Esophagus muscularis mucosa (tissue), 4 donors: ENCODE measurements at places on chromosomes 3 and 15. TPM values are rescaled to one million over a fixed set of nuclear protein-coding genes. Genes with fewer than 3 reads are reported as not detected.

DNA sequence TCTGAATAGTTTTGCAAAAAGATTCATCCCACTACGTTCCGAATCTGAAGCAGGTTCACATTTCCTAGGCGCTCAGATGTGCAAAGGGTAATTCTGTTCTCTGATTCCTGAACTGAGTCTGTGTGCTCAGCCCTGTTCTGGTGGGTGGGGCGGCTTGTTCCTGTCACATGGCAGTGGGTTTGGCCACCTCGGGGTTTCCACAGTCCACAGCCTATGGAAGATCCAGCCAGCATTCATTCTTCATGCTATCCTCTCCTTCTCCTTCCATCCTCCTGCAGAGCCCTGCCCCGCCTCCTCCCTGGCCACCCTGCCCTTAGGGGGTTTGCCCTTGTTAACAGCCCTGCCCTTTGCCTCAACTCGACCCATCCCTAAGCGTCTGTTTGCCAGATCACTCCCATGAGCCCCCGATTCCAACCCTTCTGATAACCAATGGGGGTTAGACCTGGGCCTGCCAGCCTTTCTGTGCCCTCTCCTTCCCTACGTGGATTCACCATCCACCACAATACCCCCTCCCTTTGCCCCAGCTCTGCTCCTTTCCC is 31.0 kb downstream of the PRR20G start:
- no peaks in the 10 kb centered on the region for H3K36me3 ChIP-seq
- no peaks in the 10 kb centered on the region for H3K27me3 ChIP-seq
- no peak overlapping the region for H3K27ac ChIP-seq
- H3K4me3 ChIP-seq = no peak overlapping the region
- DNase-seq = peak; percentile 82

GRCh38 chr15:58524247-58524646 is 92.5 kb downstream of the LIPC start:
- no peak for DNase-seq
- H3K27me3 ChIP-seq = no peaks in the 10 kb centered on the region
- no peaks in the 10 kb centered on the region for H3K36me3 ChIP-seq
- H3K27ac ChIP-seq = no peak overlapping the region
- H3K4me1 ChIP-seq = peaks cover 16% of the 10 kb centered on the region

GRCh38 chr3:153767601-153768560 is 353.3 kb upstream of the ARHGEF26 start:
- H3K36me3 ChIP-seq = no peaks in the 10 kb centered on the region
- no peak overlapping the region for H3K27ac ChIP-seq
- no peak overlapping the region for H3K4me3 ChIP-seq
- no peaks in the 10 kb centered on the region for H3K27me3 ChIP-seq

- no peak overlapping the region for H3K27ac ChIP-seq
- no peaks in the 10 kb centered on the region for H3K4me1 ChIP-seq
- DNase-seq = peak; percentile 55
- H3K4me3 ChIP-seq = no peak overlapping the region
- no peaks in the 10 kb centered on the region for H3K36me3 ChIP-seq
Observed at GRCh38 chr15:70633103-70633831, 130.1 kb downstream of the UACA start.

GRCh38 chr15:29534378-29534777 is 264.8 kb upstream of the NSMCE3 start:
- H3K27ac ChIP-seq = no peak overlapping the region
- H3K4me1 ChIP-seq = no peaks in the 10 kb centered on the region
- no peak for DNase-seq
- no peak overlapping the region for H3K4me3 ChIP-seq
- H3K27me3 ChIP-seq = no peaks in the 10 kb centered on the region

DNA sequence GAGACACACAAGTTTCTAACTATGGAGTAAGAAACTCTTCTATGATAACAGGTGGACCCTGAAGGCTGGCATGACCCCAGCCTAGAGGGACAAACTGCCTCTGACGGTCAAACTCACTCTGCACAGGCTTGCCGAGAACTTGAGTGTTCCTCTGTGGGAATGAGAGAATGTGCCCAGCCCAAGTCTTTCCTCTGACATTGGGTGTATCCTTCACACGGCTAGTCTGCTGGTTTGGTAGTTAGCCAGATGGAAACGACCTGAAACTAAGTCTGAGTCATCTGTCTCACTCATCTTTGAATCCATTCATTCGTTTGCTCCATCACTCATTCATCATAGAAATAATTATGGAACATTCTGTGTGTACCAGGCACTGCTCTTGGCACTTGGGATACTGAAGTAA is 198.4 kb downstream of the ATP10A start:
- no peaks in the 10 kb centered on the region for H3K36me3 ChIP-seq
- no peaks in the 10 kb centered on the region for H3K27me3 ChIP-seq
- H3K4me3 ChIP-seq = no peak overlapping the region
- H3K27ac ChIP-seq = no peak overlapping the region

DNA sequence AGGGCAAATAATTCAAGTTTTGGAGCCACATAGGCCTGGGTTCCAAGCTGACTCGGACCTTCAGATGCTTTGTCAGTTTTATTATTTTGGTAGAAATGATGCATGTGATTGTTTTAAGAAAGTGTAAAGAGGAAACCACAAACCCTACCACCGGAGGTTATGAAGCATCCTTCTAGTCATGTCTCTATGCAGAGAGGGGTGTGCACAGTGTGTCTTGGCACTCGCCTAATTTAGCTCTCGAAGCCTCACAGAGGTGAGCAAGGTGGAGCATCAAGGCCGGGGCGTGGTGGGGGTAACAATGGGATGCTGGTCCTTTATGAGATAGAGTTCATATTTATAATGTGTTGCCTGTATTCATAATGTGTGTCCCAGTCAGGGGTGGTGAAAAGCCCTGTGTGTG is 63.7 kb upstream of the SMAD6 start:
- H3K4me1 ChIP-seq = no peaks in the 10 kb centered on the region
- no peak overlapping the region for H3K27ac ChIP-seq
- no peak for DNase-seq
- H3K27me3 ChIP-seq = no peaks in the 10 kb centered on the region

DNA sequence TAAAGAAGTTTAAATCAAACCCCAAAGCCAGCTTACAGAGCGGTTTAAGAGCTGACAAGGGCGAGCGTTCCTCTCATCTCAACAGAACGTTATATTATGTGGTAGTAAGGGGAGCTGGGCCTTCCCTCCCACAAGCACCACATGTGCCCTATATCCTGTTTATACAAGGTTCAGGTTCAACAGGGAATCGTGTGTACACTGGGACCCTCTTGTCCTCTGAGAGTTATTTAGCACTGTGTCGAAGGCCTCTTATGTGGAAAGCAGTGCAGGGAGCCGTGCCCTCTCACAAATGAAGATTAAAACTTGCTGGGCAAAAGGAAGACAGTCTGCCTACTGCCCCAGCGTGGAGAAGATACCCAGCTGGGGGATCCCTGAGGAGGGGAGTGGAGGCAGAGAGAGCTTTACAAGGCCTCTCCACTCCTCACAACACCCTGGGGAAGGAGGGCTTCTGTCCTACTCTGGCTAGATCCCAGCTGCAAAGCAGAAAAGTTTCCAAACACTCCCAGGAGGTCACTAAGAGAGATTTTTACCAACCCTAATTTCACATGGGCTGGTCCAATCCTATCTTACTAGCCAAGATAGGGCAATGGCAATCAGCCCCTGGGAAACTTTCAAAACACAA is 2.9 kb downstream of the TLE3 start:
- peak overlapping the region; percentile 97 for H3K27ac ChIP-seq
- H3K4me1 ChIP-seq = peaks cover 80% of the 10 kb centered on the region
- H3K27me3 ChIP-seq = no peaks in the 10 kb centered on the region
- peak overlapping the region; percentile 90 for H3K4me3 ChIP-seq
- H3K36me3 ChIP-seq = no peaks in the 10 kb centered on the region

GRCh38 chr3:157912514-157913451 is 193.4 kb downstream of the SHOX2 start:
- no peaks in the 10 kb centered on the region for H3K27me3 ChIP-seq
- H3K27ac ChIP-seq = no peak overlapping the region
- no peak for DNase-seq

DNA sequence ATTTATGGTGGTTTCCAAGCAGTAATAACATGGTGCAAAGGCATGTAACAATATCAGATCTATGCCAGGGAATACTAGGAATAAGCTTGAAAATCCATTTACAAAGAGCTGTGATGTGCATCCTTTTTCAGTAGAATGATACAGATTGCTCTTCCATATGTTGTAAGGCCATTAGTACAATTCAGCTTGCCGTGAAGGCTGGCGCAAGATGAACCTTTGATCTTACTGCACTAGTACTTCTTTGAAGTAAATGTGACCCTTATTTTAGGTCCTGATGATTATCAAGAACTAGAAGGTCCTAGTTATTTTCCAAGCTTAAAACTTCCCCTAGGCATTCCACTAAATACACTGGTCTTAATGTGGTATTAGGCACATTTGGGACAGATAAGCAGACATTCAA is 210.1 kb upstream of the CD96 start:
- H3K27me3 ChIP-seq = no peaks in the 10 kb centered on the region
- no peak for DNase-seq
- no peak overlapping the region for H3K27ac ChIP-seq
- no peaks in the 10 kb centered on the region for H3K36me3 ChIP-seq
- H3K4me1 ChIP-seq = no peaks in the 10 kb centered on the region

Gene FGF12
- 4.6 TPM for total RNA-seq

Gene AHSG
- total RNA-seq = not detected

Gene ITPKA
- 0.83 TPM for total RNA-seq

Gene FANCD2OS
- not detected for total RNA-seq
